ENCODE measurements at places on chromosomes 3 and 15.
A peak's percentile ranks its signal among the peaks of the same experiment; 100 is the strongest.

DNA sequence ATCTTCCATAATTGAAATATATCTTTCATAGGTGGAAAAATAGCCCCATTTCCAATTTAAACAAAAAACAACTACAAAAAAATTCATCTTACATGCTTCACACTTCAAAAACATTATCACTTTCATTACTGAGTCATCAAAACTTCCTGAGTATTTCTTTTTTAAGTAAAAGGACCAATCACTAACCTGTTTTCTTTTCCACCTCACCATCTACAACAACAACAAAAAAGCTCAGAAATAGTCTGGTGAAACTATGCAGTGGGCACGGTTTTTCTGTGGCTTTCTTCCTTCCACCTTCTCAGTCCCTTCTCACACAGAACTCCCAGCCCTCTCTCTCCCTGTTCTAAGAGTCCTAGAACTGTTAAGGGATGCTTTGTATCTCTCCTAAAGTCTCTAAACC, 20.3 kb upstream of the TNIK start:
- DNase-seq = peak; percentile 58

- DNase-seq = no peak
These were observed 404.4 kb upstream of the MDFIC2 start for GRCh38 chr3:70716832-70717231.

- DNase-seq = no peak
These were observed 67.8 kb downstream of the GPR176 start for GRCh38 chr15:39852250-39852649.

DNA sequence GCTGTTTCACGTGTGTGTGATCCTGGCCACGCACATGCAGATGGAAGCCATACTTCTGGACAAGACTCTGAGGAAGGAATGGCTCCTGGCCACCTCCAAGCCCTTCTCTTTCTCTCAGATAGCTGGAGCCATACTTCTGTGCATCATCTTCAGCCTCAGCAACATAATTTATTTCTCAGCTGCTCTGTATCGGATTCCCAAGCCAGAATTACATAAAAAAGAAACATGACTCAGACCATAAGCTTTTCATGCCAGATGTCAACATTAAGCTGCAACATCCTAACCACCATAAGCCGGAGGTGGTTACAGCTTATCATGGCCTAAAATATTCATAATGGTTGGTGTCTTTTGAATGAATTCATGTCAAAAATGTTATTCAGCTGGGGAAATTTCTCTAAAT, 10.6 kb upstream of the KIF23 start:
- no peak for DNase-seq

DNA sequence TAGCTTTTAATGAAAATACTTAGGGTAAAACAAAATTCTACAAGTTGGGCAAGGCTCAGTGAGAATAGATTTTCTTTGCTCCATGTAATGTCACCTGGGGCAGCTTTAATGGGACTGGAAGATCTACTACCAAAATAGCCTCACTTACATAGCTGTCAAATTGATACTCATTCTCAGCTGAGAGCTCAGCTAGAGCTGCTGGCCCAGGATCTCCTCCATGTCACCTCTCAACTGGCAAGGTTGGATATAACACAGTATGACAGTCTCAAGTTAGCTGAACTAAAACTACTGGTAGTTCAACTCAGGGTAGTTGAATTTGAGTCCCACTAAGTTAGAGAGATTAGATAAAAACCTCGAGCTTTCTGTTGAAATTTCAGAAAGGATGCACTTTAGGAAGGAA, 218.5 kb upstream of the PLSCR5 start:
- DNase-seq = no peak

DNA sequence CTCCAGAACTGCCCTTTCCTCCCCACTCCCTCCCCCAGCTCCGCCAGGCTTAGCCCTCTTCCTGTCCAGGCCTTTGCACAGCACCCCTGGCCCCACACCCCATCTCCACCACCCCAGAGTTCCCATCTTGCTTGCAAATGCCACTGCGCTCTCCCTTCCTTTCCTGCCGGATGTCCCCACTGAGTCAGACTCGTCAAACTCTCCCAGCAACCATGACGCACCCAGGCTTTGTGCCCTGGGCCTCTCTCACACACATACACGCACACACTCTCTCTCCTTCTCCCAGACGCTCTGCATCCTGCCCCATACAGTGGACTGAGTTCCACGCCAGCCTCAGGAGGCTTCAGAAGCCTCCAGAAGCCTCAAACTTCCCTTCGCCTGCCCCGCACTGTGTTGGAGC, 2.8 kb upstream of the CCDC9B start:
- DNase-seq = no peak

GRCh38 chr3:55167586-55168317, 239.9 kb upstream of the LRTM1 start:
- DNase-seq = no peak

DNA sequence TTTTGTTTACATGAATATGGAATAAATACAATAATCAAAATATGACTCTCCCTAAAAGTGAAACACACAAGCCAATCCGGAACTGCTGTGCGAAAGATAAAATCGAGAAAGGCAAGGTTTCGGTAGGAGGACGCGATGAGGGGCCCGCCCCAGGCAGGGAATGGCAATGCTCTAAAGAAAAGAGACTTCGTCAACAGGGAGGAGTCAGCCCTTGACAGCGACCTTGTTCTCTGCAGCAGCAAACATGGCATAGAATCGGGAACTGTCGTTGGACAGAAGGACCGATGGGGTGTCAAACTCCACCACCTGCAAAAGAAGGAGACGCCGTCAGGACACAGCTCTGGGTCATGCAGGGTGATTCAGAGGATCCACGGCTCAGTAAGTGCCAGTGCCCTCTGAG, 36.4 kb upstream of the PARL start:
- no peak for DNase-seq

GRCh38 chr3:183253528-183254486, 754 bp downstream of the B3GNT5 start:
- DNase-seq = peak; percentile 17

DNA sequence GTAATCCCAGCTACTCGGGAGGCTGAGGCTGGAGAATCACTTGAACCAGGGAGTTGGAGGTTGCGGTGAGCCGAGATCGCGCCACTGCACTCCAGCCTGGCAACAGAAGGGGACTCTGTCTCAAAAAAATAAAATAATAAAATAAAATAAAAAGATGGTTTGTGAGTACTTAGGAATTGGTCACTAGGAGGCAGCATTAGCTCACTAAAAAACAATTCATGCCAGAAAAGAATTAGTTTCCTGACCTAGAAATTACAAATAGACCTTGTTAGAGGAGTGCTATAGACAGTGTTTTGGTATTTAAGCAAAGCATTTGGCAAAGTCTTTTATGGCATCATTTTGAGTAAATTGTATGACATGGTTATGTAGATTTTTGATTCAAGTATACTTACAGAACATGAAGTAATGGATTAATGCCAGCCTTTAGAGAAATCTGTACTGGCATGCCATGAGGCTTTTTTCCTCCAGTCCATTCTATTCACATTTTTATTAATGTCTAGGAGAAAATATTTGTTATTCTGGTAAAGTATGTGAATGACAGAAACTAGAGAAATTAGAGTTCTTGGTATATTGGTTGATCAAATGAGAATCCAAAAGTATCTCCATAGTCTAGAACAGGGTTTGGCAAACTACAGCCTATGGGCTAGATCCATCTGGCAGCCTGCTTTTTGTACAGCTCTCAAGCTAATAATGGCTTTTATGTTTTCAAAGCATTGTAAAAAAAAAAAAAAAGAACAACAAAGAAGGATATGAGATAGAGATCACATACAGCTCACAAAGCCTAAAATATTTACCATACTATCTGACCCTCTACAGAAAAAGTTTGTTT, 81.6 kb downstream of the LRRC49 start:
- no peak for DNase-seq

- no peak for DNase-seq
These were observed 75.4 kb downstream of the CPN2 start for GRCh38 chr3:194275721-194276120.

DNA sequence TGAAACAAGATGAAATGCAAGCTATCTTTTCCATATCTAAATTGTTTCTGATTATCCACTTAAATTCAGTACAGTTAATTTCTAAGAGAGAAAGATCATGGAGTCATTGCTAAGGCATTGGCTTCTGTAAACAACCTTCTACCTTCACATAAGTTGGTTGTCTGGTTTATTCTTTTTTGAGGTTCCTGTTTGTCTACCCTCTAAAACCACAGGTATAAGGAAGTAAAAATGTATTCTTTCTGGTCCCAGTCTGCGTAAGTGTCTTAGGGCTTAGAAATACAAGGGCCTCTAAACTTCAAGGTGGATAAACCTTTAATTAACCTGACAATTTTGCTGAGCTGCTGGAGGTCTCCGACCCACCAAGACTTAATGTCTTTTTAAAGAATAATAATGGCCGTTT, 3.6 kb upstream of the ATOSA start:
- peak; percentile 44 for DNase-seq

DNA sequence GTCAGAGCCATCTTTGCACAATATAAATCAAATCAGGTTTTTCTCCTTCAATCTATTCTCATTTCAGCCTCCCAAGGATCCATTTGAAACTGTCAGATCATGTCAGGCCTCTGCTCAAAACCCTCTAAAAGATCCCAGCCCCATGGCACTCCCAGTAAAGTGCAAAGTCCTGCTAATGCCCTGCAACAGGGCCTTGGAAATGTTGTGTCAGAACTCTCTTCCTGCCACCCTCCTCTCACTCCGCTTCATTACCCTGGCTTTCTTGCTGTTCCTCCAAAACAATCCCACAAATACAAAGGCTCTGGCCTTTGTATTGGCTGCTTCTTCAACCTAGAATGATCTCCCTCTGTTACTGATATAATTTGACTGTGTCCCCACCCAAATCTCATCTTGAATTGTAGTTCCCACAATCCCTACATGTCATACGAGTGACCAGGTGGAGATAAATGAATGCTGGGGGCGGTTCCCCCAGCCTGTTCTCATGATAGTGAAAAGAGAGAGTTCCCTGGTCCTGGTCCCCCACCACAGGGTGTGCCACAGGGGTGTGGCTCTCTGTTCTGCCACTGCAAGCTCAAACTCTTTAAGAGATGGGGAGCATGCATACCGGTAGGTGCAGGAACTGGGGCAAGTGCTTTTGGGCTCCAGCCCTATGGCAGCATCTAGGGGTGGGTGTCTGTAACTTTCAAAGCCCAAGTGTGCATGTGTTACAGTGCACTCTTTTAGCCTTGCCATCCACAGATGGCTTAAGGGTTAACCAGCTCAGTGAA, 22.9 kb upstream of the TRA2B start:
- DNase-seq = no peak

DNA sequence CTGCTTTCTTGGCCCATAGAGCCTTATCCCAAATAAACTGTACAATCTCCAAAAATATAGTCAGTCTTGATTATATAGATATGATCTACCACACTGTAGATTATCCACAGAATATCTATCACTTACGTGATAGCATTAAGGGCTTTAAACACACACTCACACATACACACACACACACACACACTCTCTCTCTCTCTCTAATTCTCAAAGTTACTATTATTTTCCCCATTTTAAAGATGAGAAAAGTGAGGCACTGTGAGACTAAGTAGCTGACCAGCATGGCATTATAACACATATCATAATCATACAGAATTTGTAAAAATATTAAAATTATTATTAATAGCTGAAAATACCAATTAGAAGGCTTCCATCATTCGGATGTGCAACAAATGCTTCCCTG, 4.2 kb downstream of the TBC1D5 start:
- DNase-seq = no peak

DNA sequence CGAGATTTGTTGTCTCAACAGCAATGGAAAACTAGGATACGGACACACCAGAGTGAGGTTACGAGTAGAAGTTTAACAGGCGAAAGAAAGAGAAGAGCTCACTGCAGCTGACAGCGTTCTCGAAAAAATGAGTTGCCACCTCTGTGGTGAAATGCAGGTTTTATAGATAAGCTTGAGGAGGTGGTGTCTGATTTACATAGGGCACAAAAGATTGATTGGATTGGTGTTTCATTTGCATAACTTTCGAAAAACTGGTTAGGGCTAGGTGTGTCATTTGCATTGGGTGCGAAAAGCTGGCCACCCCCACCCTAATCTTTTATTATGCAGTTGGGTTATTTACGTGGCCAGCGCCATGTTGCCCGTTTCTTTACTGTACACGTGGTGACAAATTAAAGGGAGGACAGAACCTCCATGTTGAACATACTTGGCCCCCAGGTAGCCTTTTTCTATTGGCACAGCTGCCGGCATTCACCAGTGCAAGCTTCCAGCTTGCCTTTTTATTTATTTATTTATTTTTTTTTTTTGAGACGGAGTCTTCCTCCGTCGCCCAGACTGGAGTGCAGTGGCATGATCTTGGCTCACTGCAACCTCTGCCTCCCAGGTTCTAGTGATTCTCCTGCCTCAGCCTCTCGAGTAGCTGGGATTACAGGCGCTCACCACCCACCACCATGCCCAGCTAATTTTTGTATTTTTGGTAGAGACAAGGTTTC, 8.3 kb downstream of the IFT122 start:
- no peak for DNase-seq

GRCh38 chr15:40266828-40267304, 16.0 kb downstream of the ANKRD63 start:
- no peak for DNase-seq

DNA sequence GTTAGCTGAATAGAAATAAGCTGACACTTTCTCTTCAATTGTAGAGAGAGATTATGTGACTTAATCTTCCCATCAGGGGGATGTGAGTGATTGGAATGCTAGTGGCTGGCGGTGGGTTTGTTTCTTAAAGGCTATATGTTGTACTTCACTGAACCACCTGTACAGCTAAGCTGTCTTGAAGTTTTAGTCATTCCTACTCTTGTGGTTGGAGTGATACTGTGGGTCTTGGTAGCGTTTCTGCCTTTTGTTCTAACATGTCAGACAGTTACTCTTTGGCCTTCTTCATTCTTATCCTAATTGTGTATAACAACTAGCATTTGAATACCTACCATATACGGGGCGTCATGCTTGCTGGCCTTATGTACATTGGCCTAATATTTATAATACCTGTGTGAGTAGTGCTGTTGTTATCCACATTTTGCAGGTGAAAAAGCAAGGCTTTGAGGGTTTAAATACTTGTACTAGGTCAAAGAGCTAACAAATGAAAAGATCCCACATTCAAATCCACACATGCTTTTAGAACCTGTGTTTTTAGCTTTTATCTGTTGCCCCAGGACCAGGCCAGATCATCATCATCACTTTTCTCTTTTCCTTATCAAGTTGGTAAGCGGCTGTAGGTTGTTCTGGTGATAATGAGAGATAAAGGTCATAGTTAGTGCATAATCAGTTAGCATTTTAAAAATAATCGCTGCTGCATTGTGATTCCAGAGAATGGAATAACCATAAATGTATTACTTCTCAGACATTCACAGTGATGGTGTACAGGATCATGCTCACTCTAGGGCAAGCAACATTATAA, 50.2 kb downstream of the AKAP13 start:
- no peak for DNase-seq

GRCh38 chr15:75033809-75034208, 10.4 kb downstream of the PPCDC start:
- no peak for DNase-seq

DNA sequence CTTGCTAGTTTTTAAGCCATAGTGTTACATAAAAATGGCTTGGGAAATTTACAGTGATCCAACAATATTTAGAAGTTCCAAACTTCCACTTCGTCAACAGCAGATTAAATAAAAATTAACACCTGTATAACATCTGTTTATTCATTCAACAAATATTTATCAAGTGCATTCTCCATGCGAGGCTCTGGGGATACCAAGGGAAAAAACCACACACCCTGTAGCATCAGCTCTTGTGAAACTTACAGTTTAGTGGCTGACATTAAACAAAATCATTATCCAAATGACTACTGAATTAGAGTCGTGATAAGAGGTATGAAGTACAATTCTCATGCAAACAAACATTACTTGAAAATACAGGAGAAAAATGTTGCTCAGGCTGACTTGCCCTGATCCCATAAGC, 122.9 kb downstream of the DLG1 start:
- no peak for DNase-seq
